ENCODE measurements at places on chromosomes 2 and 18.

- no peak overlapping the region for H3K27ac ChIP-seq
- no peaks in the 10 kb centered on the region for H3K27me3 ChIP-seq
Measured at GRCh38 chr2:223896833-223897311, 48.3 kb downstream of the WDFY1 start.

GRCh38 chr2:134926231-134926931, 7.8 kb downstream of the CCNT2 start:
- peaks cover 12% of the 10 kb centered on the region for H3K4me1 ChIP-seq
- H3K27ac ChIP-seq = no peak overlapping the region
- no peaks in the 10 kb centered on the region for H3K27me3 ChIP-seq
- no peak overlapping the region for H3K4me3 ChIP-seq

DNA sequence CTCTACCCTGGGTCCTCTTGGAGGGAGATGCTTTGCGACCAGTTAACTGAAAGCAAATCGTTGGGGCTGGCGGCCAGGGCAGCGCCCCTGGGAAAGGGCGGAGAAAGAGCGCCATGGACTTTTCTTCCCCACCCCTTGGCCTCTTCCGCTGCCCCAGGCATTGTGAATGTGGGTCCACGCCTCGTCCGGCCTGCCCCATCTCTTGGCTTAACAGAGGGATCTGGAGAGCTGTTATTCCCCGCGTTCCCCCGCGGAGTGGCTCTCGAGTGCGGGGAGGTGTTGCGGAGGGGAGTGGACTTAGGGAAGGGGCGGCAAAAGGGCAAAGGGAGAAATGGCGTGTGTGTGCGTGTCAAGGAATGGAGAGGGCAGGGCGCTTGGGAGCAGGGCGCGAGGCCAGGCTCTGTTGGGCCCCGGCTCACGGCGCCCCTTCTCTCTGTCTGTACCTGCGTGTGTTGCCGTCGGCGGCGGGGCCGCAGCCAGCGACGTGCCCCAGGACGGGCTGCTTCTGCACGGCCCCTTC, 6.6 kb downstream of the EMX1 start:
- H3K4me1 ChIP-seq = peaks cover 19% of the 10 kb centered on the region
- no peak for DNase-seq
- no peaks in the 10 kb centered on the region for H3K36me3 ChIP-seq
- peaks cover 31% of the 10 kb centered on the region for H3K27me3 ChIP-seq
- H3K27ac ChIP-seq = no peak overlapping the region
- H3K4me3 ChIP-seq = no peak overlapping the region

- H3K4me3 ChIP-seq = no peak overlapping the region
- no peaks in the 10 kb centered on the region for H3K4me1 ChIP-seq
- H3K27ac ChIP-seq = no peak overlapping the region
- no peaks in the 10 kb centered on the region for H3K27me3 ChIP-seq
- DNase-seq = no peak
Measured at GRCh38 chr2:107645586-107645985, 181.1 kb upstream of the RGPD4 start.

- no peak overlapping the region for H3K4me3 ChIP-seq
- H3K27ac ChIP-seq = no peak overlapping the region
- DNase-seq = no peak
- no peaks in the 10 kb centered on the region for H3K4me1 ChIP-seq
- H3K36me3 ChIP-seq = no peaks in the 10 kb centered on the region
Measured at GRCh38 chr18:33603454-33603853, 25.4 kb downstream of the ASXL3 start.

DNA sequence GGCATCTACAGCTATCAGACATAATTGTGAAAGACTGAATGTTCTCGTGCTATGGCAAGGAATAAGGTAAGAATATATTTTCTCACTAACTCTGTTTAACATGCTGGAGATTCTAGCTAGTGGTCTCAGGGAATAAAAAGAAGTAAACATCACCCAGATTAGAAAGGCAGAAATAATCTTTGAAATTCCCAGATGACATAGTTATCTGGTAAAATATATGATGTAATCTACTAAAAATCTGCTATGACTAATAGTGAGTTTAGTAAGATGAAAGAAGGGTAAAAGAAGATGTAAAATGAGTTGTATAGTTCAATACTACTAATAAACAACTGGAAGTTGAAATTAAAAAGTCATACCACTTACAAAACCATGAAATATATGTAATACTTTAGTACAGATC, 134.2 kb downstream of the DSC3 start:
- H3K27ac ChIP-seq = no peak overlapping the region
- H3K4me1 ChIP-seq = no peaks in the 10 kb centered on the region
- no peaks in the 10 kb centered on the region for H3K27me3 ChIP-seq
- H3K36me3 ChIP-seq = no peaks in the 10 kb centered on the region

Measured in ascending aorta (tissue), 2 donors.